Right kidney (tissue), 9 donors: ENCODE measurements at places on chromosomes 12 and 14.

- DNase-seq: no peak
These were observed 361.7 kb downstream of the SNAPC1 start for GRCh38 chr14:62123961-62124360.

DNA sequence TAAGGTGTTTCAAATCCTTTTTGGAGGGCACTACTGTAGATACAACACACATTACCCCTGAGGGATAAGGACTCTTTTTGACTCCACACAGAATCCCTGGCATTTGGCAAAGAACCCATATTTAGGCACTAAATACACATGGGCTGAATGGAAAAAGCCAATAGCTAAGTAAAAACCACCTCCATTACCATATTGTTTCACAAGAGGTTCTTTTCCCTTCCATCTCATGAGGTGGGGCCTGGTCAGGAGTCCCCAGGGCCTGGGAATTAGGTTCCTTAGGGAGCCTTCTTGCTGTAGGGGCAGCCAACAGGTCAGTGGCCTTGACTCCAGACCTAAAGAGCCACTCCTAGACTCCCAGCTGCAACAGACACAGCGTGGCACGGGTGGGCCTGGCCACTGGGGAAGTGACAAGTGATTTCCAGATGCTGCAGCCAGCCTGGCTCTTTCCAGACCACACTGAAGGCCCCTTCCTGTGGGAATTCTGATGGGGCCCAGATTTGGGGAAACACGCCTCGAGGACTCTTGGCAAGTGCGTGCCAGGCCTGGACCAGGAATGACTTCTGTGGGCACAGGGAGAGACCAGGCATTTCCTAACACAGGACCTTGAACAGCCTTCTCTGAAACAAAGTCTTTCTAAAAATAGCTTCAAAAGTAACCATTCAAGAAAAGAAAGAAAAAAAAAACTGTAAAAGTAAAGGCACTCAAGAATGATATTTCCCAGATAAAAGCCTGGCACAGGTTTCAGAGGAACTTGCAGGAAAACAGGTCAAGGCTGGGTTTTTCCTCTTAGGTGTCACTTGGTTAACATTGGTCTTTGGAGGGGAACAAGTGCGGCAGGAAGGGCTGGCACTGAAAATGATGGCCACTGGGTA, 18.1 kb downstream of the SSH1 start:
- DNase-seq: no peak

DNA sequence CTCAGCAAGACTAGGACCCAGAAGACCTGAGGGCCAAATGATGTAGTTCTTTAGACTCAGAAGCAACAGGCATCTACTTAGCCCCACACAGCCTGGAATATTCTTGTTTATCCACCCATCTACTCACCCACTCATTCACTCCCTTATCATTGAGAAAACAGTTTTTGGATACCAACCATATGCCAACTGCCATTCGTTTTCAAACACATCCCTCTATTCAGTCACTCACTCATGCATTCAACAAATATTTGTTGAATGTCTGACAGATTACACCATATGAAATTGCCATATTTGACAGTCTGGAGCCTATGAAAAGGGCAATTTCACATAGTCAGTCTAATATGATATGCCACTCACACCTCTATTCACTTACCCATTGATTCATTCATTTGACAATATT, 103.2 kb downstream of the NT5DC3 start:
- no peak for DNase-seq

DNA sequence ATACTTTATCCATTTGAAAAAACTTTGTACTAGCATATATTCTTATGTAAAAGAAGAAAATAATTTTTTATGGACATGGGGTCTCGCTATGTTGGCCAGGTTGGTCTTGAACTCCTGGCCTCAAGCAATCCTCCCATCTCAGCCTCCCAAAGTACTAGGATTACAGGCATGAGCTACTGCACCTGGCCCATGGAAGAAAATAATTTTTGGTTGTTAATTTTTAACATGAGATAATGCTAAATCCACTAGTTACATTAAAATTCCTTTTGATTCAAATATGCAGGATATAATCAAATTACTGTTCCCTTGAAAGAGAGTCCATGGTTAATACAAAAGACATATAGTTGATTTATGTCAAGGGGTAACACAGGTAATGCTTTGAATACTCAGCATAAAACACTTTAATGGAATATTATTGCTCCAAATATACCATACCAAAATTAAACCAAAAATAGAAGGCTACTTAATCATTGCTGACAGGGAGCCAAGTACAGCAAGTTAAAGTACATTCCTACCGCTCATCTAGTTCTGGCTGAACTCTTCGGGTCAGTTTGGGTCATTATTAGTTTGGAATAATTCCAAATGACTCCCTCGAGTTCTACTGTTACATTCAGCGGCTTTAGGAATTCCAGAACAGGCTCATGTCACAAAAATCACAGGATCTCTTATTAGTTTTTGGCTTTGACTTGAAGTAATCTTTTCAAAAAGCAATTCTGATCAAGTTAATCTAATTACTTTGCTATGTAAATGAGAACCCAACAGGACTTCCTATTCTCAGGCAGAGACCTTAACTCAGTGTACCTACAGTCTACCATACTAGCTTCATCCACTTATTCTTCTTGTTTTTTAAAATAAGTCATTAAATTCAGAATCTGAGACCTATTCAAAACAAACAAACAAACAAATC, 6.1 kb downstream of the SOS2 start:
- DNase-seq: peak; percentile 49

DNA sequence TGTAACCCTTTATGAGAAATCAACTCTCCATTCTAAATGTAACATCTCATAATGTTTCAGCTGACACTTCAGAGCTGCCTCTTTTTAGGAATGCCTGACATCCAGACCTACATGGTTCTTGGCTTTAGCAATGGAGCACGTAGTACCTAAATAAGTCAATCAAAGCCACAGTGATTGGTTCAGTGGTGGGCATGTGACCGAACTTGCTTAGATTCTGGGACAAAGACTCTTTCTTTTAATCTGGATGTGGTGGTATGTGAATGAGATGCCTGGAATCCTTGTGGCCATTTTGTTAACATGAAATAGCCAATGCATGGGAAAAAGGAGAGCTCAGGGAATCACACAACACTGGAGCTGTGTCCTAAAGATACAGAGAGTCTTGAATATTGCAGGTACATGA, 11.8 kb downstream of the GPR65 start:
- no peak for DNase-seq

GRCh38 chr14:69643430-69644200, 32.2 kb downstream of the SUSD6 start:
- DNase-seq: no peak

GRCh38 chr12:124130691-124131591, 157.9 kb downstream of the ZNF664 start:
- no peak for DNase-seq

DNA sequence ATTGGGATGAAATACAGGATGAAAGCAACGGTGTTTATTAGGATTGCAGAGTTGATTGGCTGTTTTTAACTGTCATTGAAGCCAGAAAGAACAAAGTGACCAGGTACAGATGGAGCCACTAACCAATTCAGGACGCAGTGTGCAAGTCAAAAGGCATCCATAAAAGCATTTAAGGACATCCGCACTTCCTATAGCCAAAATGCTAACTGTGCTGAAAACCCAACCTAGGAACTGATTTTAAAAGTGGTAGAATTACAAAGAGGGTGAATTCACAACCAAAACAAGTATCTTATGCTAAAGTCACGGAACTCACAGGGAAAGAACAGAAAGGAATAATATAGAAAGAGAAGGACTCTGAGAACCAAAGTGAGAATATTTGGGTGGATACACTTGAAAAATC, 63.1 kb upstream of the FOXG1 start:
- DNase-seq: no peak
